Activated naive CD4-positive, alpha-beta T cell (primary cell): ENCODE measurements at places on chromosomes 6 and 20.

DNA sequence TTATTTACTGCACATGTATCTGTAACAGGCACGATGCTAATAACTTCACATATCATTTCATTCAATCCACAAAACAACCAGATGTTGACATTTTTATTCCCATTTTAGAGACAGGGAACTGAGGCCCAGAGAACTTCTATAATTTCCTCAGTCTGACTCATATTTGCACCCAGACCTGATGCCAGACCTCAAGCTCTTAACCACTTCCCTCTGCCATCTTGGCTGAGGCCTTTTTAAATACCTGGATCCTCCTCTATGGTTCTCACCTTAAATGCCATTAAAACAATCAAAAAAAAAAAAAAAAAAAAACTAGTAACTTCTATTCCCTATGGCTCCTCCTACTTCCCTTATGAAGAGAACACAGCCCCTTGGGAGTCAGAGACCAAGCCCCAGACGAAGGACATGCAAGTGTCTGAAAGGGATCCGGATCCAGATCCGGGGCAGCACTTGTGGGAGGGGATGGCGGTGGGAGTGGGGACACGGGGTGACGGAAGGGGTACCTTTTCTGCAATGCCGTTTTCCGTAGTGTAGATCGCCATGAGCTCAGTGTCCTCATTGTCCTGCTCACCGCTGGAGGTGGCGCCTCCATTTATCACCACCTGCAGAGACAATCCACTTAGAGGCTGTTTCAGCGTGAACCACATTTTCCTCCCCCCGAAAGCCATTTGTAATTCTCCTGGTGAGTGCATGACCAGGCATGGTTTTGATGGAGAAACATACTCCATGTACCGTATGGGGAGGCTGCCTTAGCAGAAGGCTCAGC, 88.7 kb downstream of the SLC23A2 start:
- no peak for DNase-seq

GRCh38 chr20:62349556-62350097, 17.5 kb downstream of the LAMA5 start:
- no peak for DNase-seq

GRCh38 chr20:54017846-54018245, 52.5 kb downstream of the BCAS1 start:
- DNase-seq: no peak

DNA sequence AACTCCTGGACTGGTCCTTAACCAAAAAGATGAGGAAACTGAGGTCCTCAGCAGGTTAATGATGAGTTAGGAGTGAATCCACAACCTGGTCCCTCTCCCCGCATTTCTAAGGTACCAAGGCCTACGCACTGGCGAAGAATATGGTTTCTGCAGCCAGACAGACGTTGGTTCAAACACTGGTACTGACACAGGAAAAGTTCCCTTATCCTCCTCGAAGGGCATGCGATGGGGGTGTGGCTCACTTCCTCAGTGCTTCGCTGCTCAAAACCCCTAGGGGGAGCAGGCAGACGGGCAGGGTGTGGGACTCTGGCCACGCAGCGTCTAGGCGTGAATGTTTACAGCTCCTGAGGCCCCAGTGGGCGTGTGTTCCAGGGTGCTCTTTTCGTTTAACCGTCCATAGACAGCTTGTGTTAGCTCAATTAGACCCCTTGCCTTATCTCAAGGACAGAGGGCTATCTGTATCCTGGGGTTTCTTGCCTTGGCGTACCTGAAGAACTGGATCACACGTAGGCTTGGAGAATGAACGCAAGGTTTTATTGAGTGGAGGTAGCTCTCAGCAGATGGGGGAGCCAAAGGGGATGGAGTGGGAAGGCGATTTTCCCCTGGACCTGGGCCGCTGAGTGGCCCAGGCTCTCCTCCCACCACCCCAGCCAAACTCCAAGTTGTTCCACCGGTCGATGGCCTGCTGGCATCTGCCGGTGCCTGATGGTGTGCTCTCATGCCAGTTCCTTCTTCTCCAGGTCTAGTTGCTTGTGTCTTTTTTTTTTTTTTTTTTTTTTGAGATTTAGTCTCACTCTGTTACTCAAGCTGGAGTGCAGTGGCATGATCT, 31.8 kb upstream of the PTPN1 start:
- peak; percentile 28 for DNase-seq

DNA sequence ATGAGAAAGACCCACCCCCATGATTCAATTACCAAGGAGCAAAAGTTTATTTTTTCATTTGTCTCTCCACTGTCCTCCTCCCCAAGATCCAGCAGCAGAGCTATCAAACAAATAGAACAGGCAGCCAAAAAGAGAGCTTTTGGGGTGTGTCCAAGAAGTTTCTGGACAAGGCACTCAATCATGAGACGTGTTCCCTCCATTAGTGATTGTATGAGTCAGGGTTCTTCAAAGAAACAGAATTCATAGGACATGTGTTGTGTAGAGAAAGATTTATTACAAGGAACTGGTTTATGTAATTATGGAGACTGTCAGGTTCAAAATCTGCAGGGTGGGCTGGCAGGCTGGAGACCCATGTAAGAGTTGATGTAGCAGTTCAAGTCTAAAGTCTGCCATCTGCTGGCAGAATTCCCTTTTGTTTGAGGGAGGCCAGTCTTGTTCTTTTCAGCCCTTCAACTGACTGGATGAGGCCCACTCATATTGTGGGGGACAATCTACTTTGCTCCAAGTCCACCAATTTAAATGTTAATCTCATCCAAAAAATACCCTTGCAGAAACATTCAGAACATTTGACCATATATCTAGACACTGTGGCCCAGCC, 248.1 kb upstream of the OPRM1 start:
- no peak for DNase-seq

DNA sequence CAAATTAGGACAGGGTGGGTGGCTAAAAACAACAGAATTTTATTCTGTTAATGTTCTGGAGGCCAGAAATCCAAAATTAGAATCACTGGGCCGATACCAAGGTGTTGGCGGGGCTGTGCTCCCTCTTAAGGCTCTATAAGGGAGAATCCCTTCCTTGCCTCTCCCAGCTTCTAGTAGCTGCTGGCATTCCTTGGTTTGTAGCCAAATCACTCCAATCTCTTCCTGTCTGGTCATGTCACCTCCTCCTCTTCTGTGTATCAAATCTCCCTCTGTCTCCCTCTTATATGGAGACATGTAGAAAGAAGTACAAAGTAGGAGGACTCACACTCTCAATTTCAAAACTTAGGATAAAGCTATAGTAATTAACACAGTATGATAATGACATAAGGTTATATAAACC, 102.9 kb upstream of the SIRPA start:
- DNase-seq: no peak

DNA sequence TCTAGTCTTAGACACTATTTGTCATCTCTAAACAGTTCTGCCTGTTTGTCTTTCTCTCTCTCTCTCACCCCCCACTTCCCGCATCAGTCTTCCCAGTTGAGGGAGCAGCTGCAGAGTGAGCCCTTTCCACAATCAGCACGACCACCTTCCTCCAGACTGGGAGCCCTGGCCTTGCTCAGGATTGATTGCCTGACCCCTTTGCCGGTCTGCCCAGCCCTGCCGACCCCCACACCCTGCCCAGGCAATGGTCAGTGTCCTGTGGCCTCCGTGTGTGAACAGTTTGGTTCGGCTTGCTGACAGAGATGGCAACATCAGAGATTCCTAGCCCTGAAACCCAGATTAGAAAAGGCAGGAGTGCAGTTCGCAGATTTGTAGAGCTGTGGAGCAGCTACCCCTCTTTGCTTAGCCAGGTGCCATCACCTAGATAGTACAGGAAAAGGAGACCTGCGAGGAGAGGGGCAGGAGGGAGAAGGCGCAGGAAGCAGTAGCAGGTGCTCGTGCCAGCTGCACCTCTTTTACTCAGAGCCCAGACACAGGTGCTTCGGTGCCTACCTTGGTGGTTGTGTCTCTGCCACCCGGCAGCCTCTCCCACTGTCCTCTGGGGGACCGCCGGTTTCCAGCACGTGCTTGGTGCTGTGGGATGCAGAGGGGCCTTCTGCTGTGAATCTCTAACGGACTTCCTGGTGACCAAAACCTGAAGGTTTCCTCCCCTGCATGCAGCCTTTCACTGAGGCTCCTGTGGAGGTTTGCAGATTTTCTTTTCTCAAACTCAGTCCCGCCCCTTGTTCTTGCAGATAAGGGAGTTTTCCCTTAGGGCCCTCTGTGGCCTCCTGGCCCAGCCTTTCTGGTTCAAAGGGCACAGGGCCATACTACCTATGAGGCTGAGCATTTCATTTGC, 92.4 kb downstream of the SCML4 start:
- DNase-seq: peak; percentile 19

- no peak for DNase-seq
Observed at GRCh38 chr6:30007132-30007764, 53.8 kb upstream of the POLR1H start.

DNA sequence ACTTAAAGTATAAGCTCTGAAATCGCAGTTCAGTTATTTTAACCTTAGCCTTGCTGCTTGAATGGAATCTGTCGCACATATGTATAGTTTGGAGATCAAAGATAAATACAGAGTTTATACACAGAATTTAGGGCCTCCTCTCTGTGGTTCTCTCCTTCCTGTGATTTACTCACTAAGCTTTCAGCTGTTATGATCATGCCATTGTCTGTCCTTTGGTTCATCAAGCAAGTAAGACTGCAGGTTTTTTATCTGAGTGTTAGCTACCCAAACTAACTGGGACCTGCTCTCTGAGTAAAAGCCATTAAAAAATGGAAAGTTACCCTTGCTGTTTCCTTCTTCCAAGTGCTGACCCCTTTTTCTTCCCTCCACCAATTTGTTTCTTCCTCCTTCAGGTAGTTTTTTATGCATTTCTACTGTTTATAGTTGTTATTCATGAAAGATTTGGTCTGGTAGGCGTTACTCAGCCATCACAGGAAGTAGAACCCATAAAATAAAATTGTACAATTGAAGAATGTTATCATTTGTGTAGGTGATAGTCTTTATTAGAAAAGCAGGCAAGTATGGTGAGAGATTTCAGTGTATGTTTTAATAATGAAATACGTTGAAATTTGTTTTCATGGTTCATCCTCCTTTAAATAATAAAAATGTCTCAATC, 33.7 kb upstream of the SUMO4 start:
- DNase-seq: no peak

- DNase-seq: no peak
Observed at GRCh38 chr20:39249798-39250197, 287.7 kb downstream of the DHX35 start.

- no peak for DNase-seq
Observed at GRCh38 chr6:106141441-106142237, 55.5 kb downstream of the PRDM1 start.

DNA sequence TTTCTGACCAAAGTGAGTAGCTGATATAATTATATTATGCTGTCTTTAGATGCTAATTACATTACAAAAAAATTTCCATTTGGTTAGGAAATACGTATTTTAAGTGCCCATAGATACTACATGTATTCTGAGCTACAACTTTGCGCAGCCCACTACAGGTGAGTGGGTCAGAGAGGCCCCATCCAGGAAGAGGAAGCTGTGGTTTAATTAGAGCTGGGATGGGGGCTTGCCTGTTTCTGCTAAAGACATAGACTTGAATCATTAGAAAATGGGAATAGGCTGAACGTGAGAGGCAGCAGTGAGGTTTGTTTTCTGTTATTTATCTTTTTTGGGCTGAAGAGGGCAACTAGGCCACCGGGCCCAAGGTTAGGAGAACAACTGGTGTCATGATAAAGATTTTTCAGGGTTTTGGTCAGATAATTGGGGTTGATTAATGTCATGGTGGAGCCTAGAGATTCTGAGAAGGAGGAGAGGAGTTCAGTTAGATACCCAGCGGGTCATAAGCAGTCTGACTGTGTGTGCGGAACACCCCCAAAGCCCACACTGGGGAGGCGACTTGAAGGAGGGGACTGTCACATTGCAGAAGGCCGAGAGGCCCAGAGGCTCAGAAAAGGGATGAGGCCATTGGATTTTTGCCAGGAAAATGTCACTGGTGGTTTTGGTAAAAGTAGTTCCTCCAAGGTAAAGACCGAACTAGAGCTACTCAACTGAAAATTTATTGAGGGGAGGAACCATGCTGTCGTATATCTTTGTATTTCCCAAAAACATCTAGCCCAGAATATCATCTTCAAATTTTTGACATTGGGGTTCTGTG, 14.5 kb upstream of the IRF4 start:
- no peak for DNase-seq

DNA sequence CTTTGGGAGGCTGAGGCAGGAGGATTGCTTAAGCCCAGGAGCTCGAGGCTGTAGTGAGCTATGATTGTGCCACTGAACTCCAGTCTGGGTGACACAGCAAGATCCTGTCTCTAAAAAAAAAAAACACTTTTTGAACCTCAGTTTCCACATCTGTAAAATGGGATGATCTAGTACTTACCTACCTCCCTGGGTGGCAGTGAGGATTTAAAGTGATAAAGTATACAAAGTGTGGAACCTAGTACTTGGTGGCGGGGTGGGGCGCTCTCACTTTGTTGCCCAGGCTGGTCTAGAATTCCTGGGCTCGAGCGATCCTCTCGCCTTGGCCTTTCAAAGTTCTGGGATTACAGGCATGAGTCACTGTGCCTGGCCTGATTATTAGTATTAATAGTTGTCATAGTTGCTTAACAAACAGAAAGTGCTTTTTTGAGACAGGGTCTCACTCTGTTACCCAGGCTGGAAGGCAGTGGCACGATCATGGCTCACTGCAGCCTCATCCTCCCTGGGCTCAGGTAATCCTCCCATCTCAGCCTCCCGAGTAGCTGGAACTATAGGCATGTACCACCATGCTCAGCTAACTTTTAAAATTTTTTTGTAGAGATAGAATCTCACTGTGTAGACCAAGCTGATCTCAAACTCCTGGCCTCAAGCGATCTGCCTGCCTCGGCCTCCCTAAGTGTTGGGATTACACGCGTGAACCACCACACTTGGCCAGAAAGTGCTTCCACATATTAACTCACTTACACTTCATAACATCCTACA, 7.0 kb upstream of the PLTP start:
- DNase-seq: no peak

DNA sequence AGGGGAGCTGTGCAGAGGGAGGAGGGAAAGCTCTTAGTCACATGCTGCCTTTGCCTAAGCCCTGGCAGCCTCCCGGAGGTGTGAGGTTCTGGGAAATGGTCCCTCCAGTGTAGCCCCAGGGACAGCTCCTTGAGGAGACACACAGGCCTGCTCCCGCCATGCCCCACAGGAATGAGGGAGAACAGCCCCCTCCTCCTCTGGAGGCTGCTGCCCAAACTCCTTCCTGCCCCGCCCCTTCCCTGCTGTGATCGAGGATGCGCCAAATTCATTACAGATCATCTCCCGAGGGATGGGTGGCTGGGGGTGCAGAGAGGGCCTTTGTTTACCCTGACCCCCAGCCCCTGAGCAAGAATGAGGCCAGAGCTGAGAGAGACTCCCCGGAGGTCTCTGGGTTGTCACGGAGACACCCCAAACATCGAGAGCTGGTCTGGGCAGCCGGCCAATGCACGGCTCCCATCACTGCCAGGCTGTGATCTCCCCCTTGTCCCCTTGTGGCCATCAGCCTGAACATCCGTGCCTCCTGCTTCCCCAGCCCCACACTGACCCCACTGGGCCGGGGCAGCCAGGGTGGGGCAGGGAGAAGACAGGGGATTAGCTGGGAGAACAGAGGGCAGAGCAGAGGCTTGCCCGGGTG, 8.4 kb downstream of the CYP21A2 start:
- no peak for DNase-seq

DNA sequence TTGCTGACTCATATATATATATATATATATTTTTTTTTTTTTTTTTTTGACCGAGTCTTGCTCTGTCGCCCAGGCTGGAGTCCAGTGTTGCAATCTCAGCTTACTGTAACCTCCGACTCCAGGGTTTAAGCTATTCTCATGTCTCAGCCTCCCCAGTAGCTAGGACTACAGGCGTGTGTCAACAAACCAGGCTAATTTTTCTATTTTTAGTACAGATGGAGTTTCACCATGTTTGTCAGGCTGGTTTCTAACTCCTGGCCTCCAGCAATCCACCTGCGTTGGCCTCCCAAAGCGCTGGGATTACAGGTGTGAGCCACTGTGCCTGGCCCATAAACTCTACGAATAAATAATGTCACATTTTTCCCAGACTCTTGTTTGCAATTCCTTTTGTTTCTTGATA, 4.8 kb downstream of the LRP11 start:
- no peak for DNase-seq
